NCI-H1930 (cell line): ENCODE measurements at places on chromosomes 11 and 22.

DNA sequence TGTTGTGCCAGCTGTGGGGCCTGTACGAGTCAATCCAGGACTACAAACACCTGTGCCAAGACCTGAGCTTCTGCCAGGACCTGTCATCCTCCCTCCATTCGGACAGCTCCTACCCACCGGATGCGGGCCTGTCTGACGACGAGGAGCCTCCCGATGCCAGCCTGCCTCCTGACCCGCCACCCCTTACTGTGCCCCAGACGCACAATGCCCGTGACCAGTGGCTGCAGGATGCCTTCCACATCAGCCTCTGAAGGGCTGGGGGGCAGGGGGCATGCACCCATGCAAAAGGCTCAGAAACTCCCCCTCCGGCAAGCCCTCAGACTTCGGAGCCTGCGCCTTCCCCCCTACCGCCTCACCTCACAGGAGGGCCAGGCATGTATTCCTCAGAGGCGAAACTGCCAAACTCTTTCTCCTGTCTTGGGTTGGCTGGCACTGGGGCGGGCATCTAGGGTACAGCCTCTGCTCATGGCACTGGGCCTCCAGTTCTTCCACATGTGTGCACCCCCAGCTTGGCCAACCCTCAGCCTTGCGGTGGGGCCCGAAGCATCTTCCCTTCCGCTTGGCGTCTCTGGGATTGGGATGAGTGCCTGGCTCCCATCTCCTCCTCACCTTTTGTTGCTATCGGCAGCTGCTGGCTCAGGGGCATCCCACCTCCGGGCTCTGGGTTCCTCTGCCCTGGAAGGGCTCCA is 1.2 kb downstream of the FAM89B start:
- DNase-seq = no peak

GRCh38 chr11:13327421-13327820 is 49.8 kb downstream of the BMAL1 start:
- no peak for DNase-seq

DNA sequence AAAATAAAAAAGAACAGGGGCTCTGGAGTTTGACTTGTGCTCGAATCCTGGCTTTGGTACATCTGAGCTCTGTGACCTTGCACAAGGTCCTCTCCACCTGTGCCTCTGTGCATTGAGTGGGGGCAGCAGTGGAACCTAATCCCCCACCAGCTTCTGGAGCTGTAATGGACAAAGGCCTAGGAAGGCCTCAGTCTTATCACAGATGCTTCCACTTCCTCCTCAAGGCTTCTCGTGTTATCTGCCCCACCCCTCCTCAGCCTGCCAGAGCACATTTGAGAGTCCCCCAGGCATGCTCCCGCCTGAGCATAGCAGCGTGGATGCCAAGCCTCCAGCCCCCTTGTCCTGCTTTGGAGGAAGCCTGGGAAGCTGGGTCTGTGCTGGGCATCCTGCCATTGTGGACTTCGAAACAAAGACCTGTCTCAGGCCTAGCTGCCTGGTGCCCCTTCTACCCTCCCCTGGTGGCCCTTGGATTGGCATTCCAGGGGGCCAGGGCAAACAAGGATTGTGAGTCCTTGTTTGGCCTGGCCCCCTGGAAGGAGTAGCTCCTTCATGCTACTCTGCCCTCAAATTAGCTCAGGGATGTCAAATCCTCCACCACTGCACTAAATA is 15.0 kb downstream of the SLC35E4 start:
- DNase-seq = no peak

DNA sequence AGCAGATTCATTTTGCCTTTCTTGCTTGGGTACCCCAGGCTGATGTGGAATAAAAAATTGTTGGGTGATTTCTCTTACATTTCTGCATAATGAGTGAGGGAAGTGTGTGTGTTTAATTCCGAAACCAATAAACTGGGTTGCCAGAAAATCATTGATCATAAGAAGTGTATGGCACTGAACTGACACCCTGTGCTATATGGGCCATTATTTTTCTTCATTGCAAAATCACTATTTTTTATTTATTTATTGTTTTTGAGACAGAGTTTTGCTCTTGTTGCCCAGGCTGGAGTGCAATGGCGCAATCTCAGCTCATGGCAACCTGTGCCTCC is 14.6 kb upstream of the HIKESHI start:
- no peak for DNase-seq

- no peak for DNase-seq
These were observed 708.9 kb upstream of the CCDC179 start for GRCh38 chr11:23569134-23569533.

DNA sequence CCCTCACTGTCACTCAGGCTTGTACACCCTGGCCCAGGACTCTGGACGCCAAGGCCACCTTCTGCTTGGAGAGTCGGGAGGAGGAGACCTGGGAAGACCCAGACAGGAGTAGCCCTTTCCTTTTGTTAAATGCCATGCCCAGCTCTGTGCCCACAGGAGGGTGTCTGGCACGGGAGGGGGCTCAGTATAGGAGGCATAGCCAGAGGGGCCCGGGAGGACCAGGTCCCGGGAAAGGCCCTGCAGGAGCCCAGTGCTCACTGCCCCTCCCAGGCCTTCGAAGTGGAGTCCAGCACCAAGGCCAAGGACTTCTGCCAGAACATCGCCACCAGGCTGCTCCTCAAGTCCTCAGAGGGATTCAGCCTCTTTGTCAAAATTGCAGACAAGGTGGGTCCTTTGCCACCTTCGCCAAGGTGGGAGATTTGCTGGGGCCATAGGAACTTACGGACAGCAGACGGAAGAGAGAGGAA is 79.0 kb downstream of the MYO7A start:
- DNase-seq = no peak

- no peak for DNase-seq
These were observed 232.1 kb downstream of the ST3GAL4 start for GRCh38 chr11:126587541-126587940.

- no peak for DNase-seq
These were observed 1198.7 kb downstream of the BRD1 start for GRCh38 chr22:48628891-48629543.
